MV-4-11 (cell line): ENCODE measurements at places on chromosomes 16 and 17.

- DNase-seq, result no peak
These were observed 629.0 kb upstream of the CDH8 start for GRCh38 chr16:62665269-62665668.

DNA sequence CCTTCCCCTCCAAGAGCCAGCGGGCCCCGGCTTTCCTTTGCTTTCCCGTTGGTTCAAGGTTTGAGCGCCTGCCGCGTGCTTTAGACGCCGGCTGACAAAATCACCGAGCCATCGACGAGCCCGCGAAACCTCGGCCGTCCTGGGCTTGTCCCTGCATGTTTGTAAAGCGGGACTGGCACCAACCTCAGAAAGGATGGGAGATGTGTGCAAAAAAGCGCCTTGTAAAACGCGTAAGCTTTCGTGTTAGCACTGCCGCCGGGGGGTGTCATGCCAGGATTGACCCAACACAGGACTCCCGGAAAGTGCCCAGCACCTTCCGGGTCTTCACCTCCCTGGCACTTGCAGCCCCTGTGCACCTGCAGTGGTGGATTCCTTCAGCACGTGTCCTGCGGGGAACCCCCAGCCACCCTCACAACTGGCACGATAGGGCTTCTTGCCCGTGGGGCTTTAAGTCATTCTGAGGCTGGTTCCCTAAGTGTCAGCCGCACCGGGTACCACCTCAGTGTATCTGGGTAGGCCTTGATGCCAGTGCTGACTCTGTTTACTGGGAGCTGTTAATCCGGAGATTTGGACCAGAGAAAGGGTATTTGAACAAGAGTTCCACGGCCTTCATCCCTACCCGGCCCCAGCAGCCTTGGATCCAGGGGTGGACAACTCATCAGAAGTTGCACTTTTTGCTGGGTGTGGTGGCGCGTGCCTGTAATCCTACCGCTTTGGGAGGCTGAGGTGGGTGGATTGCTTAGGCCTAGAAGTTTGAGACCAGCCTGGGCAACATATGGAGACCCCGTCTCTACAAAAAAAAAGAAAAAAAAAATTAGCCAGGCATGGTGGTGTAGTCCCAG, 817 bp downstream of the NDUFAF8 start:
- peak; percentile 17 for DNase-seq

DNA sequence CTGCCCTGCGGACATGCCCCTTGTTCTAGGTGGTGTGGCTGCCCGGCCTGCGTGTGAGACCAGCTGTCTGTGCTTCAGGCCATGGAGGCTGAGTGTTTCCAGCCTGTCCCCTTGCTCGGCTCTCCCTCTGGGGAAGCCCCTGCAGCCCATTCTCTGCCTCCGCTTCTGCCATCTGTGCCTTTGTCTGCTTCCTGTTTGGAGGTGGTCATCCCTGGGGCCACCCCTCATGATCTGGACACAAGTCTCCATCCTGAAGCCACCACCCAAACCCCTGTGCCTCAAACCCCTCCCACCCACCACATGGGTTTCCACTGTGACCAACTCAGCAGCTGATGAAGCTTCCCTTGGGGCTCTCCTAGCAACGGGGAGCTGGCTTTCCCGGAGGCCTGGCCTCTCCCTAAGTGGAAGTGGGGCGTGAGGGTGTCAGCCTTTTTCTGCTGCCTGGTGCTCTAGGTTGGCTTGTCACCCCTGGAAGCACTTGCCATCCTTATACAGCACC, 184.9 kb downstream of the SEC14L1 start:
- DNase-seq, result no peak

- peak; percentile 92 for DNase-seq
These were observed 344.9 kb downstream of the CPPED1 start for GRCh38 chr16:12458591-12459358.

GRCh38 chr17:4551796-4552525, 3.2 kb downstream of the MYBBP1A start:
- no peak for DNase-seq

- DNase-seq, result no peak
These were observed 13.8 kb downstream of the CLUAP1 start for GRCh38 chr16:3514621-3515020.

GRCh38 chr16:15882563-15882962, 5.8 kb downstream of the CEP20 start:
- no peak for DNase-seq

DNA sequence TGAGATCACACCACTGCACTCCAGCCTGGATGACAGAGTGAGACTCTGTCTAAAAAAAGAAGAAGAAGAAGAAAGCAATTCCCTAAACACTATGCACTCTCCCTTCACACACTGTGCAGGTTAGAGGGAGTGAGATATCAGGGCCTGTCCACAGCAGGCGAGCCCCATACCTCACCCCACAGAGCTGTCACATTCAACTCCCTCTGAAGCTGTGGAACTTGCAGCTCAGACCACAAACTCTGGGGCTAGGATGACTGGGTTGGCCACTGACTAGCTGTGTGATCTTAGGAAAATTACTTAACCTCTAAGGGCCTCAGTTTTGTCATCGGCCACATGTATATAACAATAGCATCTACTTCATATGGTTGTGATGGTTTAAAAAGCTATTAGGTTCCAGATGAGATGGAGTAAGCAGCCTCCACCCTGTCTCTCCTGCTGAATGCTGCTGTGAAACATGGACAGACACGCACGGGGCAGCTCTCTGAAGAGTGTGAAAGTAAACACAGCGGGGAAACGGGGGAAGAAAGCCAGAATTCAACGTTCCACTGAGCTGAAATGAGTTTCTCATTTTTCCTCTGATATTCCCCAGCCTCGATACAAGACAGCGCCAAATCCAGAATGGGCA, 13.6 kb upstream of the PYY start:
- no peak for DNase-seq
